ENCODE measurements at places on chromosomes 3 and 15. TPM values are rescaled to one million over a fixed set of nuclear protein-coding genes. Genes with fewer than 3 reads are reported as not detected.

GRCh38 chr15:52019394-52020220, 588 bp downstream of the MAPK6 start:
- peak; percentile 98 for DNase-seq

SCN11A gene
- total RNA-seq = not detected

TF gene
- total RNA-seq = not detected

ARRDC4 gene
- total RNA-seq = 33.1 TPM

DNA sequence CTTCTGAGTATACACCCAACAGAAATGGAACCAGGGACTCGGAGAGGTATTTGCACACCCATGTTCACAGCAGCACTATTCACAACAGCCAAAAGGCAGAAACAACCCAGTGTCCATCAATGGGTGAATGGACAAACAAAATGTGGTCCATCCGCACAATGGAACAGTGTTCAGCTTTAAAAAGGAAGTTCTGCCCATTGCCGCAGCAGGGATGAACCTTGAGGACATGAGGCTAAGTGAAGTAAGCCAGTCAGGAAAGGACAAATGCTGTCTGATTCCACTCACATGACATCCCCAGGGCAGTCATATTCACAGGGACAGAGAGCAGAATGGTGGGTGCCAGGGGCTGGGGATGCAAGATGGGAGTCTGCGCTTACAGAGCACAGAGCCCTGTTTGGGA, 7.5 kb downstream of the IQSEC1 start:
- DNase-seq = no peak

DNA sequence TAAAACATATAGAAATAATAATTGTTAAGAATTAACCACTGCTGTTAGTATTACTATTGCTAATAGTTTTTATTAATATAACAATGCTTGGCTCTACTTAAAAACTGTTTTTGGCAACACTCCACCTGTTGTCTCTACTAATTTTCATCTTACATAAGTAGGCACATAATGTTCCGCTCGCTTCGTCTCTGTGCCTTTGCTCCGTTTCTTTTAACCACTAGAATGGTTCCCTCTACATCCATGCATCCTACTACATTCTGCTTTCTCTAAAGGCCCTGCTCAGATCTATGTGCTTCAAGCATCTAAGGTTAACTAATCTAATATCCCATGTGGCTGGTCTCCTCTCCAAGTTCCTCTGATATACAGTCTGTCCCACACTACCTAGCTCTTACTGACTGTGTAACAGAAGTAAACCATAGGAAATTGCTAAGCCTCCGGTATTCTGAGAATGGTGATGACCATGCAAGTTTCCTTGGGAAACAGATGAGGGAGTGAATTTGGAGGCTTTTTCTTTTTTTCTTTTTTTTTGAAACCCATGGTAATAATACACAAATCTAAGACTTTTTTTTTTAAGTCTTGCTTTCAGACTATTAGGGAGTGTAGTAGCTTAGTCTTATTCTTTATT, 138.3 kb downstream of the P3H2 start:
- no peak for DNase-seq

PIGZ gene
- total RNA-seq = 3.9 TPM

GRCh38 chr15:52796753-52797520, 6.8 kb upstream of the ONECUT1 start:
- DNase-seq = no peak

DNA sequence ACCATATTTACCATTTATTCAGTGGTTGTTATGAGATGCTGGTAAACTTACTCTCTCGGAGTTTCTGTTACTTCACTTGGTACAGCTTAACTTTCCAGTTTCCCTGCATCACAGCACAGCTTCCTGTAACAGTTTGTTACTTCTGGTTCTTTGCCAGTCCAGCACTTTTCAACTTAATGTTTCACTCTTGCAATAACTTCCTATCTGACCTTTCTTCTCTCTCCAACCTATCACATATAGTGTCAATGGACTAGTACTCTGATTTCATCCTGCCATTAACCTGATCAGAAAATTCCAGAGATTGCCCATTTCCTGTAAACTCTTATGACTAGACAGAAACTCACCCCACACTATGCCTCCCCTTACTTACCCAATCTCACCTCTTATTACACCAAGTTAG, 3.9 kb upstream of the ATP11B start:
- DNase-seq = peak; percentile 36

FBXW12 gene
- not detected for total RNA-seq

P2RY14 gene
- total RNA-seq = not detected

CCDC54 gene
- total RNA-seq = not detected

- no peak for DNase-seq
Observed at GRCh38 chr3:13010780-13011572, 62.3 kb downstream of the IQSEC1 start.

- DNase-seq = no peak
Observed at GRCh38 chr15:43429687-43430086, 58.8 kb downstream of the TUBGCP4 start.

DNA sequence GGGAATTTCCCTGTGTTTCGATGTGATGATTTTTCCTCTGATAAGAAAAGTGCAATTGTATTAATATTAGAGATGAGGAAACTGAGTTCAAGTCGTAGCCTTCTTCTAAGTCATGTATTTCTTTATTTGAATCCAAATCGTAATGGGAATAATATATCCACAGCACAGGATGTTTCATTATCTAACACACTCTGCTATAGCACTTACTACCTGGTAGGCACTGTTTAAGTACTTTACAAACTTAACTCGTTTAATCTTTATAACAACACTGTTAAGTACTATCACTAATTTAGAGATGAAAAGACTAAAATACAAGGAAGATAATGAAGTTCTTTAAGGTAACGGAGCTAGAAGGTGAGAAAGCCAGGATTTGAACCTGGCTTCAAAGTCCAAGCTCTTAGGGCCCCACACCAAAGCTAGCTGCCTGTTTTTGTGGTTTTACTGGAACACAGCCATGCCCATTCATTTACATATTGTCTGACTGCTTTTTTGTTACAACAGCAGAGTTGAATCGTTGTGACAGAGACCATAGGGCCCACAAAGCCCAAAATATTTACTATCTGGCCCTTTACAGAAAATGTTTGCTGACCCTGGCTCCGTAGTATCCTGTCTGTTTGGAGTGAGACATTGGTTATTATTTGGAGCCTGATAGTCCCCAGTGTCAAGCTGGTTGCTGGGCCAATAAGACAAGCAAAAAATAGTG, 9.6 kb upstream of the ATP13A3 start:
- DNase-seq = no peak

DNA sequence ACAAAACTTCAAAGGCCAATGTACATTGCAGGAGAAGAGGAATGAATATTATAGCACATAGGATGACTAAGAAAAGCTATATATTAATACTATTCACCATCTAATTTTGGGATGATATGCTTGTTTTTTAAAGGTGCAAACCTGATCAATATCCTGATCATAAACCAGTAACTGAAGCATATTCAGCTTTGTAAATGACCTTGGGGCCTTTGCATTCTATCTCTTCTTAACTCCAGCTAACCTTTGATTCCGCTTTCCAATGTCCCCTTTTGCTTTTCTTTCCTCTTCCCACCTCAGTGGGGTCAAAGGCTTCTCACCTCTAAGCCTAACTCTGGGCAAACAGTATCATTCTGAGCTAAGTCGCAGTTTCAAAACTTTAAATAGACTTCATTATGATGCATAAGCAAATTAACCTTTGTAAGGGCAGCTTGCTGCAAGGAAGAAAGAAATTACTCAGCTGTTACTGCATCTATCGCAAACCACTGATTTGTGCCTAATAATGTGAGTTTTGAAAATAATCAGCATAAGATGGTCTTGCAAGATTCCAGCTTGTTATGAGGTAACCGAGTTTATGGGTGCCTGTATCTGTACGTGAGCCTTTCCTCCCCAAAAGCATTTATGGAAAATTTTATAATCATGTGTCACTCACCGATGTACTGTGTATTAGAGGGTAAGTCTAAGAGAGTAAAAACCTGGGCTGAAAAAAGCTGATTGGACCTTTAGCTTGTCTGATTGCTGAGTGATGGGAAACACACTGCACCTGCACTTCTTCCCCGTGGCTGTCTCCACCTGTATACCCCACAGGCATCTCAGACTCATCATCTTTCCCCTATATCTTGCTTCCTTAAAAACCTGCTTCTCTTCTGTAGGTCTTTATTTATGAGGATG, 116.8 kb downstream of the TPRG1 start:
- no peak for DNase-seq

GRCh38 chr3:125322166-125322565, 53.0 kb downstream of the ZNF148 start:
- peak; percentile 30 for DNase-seq

DNA sequence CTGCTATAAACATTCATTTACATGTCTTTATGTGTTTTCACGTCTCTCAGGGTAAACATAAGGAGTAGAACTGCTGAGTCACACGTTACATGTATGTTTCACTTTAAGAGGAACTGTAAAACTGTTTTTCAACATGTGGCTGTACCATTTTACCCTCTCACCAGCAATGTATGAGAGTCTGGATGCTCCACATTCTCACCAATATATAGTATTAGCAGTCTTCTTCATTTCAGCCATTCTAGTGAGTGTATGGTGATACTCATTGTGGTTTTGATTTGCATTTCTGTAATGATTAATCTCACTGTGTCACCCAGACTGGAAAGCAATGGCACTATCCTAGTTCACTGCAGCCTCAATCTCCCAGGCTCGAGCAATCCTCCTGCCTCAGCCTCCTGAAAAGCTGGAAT, 37.1 kb downstream of the PHC3 start:
- DNase-seq = no peak

ADAMTS17 gene
- total RNA-seq = not detected

RBP2 gene
- not detected for total RNA-seq

WNT7A gene
- not detected for total RNA-seq

DNA sequence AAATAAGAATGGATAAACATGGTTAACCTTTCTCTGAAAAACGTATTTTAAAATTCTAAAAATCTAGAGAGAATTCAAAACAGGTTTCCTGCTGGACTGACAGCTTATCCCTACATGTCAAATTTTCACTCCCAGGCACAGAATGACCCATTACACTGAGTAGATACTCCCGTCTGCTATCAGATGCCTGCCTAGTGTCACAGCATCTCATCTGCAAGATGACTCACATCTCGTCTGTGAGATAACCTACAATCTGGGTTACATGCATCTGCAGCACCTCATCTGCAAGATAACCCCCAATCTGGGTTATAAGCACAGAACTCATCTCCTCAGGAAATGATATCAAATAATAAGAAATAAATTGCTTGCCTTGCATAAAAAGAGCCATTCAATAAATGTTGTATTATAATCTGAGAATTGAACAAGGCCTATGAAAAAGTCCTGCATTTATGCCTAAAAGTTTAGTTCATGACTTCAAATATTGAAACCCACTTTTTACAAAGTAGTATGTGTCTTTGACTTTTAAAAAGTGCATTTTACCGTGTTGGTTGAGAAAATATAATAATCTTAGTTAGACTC, 188.3 kb upstream of the THBS1 start:
- DNase-seq = no peak

DNA sequence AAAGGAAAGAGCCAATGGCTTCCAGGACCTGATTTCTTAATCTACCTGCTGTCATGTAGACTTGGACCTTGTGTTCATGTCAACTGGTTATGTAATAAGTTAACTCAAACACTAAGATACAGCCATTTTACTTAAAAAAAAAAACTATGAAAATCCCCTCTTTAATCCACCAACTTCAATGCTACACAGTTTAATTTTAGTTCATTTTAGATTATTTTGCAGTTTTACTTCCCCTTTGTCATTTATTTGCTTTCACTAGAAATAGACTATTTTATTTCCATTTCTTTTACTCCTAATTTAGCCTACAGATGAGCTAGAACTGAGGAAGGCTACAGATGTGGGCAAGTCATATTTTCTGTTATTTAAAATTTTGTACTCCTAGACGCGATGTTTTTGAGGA, 10.7 kb upstream of the DNAJC13 start:
- no peak for DNase-seq

GRCh38 chr3:194879991-194880939, 194.6 kb downstream of the FAM43A start:
- peak; percentile 70 for DNase-seq

SOX2 gene
- total RNA-seq = not detected

ZIC1 gene
- total RNA-seq = 25.5 TPM

DNA sequence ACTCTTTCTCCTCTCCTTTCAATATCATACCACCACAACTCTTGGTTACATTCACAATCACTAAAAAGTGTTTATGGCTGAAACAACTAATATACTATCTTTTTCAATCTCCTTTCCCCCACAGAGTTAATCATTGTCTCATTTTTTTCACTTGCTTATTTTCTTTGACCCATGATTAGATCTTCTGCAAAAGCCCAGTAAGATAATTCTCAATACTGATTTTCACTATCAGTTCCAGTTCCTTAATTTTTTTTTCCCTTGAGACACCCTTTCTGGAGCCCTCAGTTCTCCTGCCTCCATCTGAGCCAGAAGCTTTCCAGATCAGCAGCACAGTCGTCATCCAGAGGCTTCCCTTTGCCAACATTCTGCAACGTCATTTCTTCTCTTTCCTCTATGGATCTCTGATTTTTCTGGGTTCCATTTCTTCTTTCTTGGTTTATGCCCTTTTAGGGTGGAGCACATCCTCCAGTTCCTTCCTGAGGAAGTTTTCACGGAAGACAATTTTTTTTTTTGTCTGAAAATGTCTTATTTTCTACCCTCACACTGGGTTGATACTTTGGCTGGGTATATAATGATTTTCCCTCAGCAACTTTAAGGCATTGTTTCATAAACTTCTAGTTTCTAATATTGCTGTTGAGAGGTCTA, 88.7 kb upstream of the C15orf39 start:
- DNase-seq = no peak

HCLS1 gene
- 28.6 TPM for total RNA-seq

RAD51 gene
- total RNA-seq = 5.1 TPM

DNA sequence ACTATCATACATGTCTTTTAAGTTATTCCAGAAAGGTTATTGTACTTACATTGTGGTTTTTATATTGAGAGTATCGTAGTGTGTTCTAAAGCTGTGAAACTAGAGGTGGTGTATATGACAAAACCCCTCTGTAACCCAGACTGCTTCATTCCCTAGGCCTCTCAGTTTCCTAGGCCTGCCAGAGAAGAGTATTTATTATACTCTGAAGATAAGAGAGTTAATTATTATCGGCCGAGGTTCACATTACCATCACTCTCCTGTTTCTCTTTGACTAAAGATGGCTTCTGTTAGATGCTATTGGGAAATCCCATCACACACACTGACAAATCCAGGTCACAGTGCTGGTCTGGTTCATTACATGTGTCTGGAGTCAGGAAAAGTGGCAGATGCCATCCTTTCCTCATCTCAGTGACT, 20.5 kb downstream of the EXOSC7 start:
- no peak for DNase-seq

- no peak for DNase-seq
Observed at GRCh38 chr3:189368384-189368783, 196.6 kb downstream of the TPRG1 start.

Measured in GM23248 (cell line).